Renal pelvis (tissue), 12 donors: ENCODE measurements at places on chromosomes 1 and 21. TPM values are rescaled to one million over a fixed set of nuclear protein-coding genes. Genes with fewer than 3 reads are reported as not detected.

The JMJD4 gene
- 18.6 TPM for polyA plus RNA-seq

The CYP4A22 gene
- 6.0 TPM for polyA plus RNA-seq

The NUP133 gene
- 49.0 TPM for polyA plus RNA-seq

GRCh38 chr1:234875953-234876855 is 252.4 kb downstream of the TOMM20 start:
- peak; percentile 71 for DNase-seq

DNA sequence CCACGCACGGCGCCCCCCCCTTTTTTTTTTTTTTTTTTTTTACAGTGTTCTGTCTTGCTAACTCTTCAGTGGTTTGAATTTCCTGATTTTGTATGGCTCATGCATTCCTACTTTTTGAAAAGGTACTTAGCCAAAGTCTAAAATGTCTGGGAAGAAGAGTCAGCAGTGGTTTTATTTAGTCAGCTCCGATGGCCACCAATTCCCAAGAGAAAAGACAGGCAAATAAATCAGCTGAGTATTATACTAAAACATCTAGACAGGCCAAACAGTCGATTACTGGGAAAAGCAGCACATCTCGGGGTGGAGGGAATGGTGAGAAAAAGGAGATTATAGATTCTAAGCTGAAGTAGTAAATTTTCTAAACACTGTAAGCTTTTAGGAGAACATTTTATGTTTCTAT is 192.5 kb upstream of the ZRANB2 start:
- no peak for DNase-seq

DNA sequence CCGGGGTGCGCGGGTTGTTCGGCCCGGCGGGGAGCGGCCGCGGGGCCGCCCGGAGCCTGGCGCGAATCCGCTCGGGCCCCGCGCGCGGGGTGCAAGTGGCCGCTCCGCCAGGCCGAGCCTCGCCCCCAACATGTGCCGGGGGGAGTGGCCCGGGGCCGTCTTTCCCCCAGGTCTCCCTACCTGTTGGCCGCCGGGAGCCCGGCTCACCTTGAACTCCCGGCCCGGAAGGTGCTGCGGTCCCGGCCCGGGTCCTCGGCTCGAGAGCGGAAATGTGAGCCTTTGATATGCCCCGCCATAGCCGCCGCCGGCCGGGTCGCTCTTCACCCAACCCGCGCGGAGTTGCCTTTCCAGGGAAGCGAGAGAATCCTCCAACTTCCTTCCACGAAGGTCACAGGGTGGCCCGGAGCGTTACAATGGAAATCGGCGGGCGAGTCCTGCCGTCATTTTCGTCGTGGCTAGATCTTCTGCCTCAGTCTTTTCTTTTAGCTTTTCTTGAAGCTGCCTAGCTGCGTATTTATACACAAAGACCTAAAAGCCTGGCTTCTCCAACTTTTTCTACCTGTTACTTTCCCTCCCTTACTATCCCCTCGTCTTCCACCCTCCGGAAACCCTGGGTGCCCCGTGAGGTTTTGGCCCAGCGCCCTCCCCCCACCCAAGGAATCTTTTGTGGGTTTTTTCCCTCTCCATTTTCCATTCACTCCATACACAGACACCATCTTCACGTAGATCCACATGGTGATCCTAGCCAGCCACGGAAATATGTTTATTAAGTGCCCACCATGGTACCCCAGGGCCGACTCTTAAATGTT is 867 bp downstream of the PTGFRN start:
- no peak for DNase-seq

GRCh38 chr1:52534928-52535764 is 17.7 kb downstream of the TUT4 start:
- DNase-seq, result no peak

GRCh38 chr1:202810193-202810614 is 550 bp upstream of the PCAT6 start:
- DNase-seq, result peak; percentile 12

DNA sequence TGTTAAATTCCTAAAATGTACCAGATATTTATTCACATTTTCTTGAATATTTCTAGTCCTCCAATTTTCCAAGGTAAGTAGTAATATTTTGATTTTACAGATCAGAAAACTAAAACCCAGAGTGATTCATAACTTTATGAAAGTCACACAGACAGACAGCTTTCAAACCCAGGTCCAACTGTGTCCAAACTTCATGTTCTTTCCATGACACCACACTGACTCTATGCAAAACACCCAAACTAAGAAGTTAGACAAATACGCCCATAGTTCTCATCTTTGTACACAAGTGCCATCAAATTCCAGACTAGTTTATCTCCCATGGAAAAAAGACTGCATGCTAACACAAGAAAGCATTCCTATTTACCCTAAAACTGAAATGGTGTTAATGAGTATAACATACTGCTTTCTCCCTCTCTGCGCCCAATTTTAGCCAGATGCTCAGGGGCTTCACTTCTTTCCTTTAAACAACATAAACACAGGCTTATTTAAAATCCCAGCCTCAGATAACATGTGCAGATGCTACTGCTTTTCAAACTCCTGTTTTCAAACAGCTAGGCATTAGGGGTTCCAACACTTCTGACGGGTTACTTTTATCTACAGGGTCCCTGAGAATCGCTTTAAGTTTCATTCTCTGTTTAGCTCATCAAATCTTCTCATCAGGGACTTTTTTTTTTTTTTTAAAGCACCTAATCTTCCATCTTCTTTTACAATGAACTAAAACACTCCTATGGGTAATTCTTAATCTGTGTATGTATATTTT is 44.6 kb downstream of the WASF2 start:
- no peak for DNase-seq

- DNase-seq, result peak; percentile 88
These were observed at the start of gene ADAMTS5 for GRCh38 chr21:26967062-26967913. Gene ADAMTS5, minus strand, starts transcription at chr21:26967088. Its CDS starts 697 bp downstream, at chr21:26966391.
